ENCODE measurements at places on chromosomes 1 and 21.

DNA sequence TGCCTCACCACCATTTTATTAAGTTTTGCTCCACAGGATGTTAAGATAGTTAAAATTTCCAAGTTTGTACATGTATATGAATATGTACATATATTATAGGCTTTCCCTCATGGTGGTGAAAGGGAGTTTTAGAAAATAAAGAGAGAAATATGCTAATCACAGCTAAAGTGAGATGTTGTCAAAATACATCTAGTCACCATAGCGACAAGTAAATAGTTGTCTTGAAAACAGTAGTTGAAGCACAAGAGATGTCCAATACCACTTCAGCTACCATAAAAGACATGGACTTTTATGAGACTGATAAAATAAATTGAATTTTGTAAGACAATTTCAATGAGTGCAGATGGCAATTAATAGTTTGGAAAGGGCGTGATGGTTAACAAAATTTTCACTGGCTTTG is 1600.0 kb downstream of the BRINP3 start:
- DNase-seq, result no peak

- DNase-seq, result no peak
Observed at GRCh38 chr21:45448810-45449657, 44.1 kb downstream of the COL18A1 start.

DNA sequence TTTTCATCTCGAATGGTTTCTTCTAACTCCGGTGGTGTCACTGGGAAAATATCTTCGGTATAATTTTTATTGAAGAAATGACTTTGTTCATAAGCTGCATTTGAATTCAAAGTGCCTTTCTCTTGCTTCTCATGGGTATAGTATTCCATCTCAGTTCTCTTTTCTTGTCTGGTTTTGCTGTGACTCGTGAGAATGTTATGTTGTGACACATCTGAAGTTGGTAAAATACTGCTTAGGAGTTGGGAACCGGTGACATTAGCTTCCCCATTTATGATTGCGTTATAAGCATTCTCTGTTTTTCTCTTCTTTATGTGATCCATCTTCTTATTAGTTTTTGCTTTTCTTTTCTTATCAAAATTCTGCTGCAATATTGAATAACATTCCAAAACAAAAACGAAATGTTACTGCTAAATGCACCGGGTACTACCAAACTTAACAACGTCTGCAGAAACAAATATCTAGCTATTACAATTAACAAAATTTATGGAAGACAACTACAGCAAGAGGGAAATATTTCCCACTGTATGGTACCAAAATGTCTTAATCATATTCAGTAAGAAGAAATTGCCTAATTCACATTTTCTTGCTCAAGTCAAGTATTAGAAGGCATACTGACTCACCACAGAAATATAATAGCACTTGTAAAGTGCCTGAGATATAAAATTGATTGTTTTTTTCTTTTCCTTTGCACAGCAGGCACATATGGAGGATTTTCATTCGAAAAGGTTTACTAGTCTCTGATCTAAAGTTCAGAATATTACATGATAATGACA is 15.5 kb downstream of the LRIF1 start:
- no peak for DNase-seq

DNA sequence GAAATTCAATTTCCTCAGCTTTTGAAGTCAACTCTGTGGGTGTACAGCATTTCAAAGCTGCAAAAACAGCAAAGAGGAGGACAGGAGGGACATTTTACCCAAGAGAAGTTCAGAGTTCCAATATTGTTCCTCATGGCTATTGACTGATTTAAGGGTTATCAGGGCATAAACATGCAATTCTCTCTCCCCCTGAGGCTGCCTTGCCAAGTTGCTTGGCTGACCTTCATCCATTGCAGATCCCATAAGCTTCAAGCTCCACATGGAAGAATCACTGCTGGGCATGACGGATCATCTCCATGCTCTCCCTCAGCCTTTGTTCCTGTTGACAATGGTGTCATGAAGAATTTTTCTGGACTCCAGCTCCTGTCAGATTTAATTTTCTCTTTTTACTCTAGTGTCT is 115.2 kb upstream of the SERBP1 start:
- no peak for DNase-seq

DNA sequence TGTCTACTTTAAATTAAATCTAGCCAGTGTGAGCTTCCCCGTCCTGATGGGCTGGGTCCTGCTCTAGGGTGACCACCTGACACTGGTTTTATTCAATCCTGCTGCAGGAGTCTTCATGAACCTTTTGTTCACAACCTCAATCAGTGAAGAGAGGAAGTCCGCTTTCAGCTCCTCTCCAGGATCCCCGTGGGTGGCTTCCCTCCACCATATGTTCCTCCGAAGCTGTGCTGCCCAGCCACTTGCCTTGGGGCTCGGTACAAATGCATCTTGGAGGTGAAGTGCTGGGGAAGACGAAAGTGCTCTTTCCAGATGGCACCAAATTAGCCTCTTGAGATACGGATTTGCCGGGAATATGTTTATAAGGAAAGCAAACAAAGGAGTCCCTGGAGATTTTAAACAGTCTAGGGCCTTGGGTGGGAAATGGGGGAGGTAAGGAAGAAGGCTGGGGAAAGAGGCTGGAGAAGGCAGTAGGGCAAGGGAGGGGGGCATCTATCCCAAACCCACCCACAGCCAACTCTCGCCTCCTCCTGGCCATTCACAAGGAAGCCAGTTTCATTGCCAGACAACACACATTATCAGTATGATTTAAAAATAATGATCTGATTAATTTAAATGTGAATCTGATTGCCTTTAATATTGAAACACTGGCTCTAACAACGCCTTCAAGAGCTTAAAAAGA is 430.8 kb downstream of the DISC1 start:
- DNase-seq, result no peak

GRCh38 chr1:115753830-115754229 is 14.7 kb downstream of the CASQ2 start:
- no peak for DNase-seq

DNA sequence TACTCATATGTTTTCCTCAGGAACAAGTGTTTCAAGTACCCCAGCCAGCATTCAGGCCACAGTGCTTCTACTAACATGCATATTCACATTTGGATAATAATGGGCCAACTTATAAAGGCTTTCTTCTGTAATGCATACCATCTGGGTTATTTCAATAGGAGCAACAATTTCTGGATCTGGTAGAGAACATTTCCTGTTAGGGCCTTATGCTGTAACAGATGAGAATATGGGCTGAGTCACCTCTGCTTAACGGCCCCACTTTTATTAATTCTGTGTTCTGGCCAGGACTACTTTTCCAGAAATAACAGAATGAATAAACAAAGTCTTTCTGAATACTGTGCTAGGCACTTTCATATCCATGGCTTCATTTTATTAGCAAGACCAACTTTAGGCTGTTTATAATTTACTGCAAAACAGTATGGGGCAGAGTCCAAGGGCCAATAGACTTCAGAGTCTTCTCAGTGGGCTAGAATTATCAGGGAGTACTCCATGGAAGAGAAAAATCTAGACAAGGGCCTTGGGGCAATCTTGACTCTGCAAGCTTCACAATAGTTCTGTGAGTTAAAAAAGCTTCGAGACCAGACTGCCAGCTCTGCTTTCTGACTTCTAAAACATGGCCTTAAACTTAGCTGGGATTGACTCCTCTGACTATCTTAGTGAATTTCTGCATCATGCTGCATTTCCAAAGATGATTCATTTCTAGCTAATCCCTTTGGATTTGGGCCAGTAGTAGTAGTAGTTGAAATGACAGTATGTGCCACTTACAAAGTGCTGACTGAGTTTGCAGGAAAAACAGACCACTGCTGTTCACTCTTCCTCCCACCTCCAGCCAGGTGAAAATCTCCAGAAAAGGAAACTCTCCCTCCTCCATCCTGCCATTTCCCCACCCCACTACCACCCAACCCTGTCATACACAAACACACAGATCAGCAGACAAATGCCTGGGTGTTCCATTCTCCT is 8.2 kb upstream of the SSX2IP start:
- DNase-seq, result no peak

GRCh38 chr1:160409486-160409885 is 9.1 kb downstream of the VANGL2 start:
- DNase-seq, result no peak

GRCh38 chr1:212181015-212181882 is 104.0 kb upstream of the PPP2R5A start:
- DNase-seq, result no peak

DNA sequence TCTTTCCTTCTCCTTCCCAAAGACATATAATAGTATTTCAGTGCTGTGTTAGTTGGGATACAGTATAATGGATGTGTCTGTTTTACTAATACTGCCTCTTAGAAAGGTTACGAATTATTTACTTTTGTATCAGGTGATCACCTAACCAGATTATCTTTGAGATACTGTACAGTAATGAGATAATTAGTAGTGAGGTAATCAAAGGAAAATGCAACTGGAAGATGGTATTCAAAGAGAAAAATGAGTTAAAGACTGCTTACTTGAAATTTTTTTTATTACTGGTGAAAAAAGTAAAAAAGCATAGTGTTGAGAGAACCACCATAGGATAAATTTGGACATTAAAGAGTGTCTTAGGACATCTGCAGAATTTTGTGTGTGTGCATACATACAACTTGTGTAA is 10.9 kb downstream of the SMG7 start:
- DNase-seq, result no peak

DNA sequence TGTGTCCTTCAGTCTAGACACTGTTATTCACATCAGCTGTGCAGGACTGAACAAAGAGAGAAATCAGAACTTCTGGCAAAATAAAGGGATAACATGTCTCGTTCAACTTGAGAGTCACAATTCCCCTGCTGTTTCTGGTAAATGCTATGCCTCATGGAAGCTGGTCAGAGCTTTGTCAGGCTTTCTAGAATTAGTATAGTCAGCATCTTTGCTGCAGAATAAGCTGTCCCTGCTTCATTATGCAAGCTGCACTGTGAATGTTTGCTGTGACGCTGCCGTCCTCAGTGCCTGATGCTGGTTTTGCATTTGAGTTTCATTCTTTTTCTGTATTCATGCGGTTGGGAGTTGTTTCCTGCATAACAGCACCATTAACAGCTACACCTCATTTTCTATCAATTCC is 96.4 kb upstream of the KCNJ6 start:
- DNase-seq, result no peak

GRCh38 chr1:64030411-64030810 is 173.0 kb upstream of the UBE2U start:
- no peak for DNase-seq

DNA sequence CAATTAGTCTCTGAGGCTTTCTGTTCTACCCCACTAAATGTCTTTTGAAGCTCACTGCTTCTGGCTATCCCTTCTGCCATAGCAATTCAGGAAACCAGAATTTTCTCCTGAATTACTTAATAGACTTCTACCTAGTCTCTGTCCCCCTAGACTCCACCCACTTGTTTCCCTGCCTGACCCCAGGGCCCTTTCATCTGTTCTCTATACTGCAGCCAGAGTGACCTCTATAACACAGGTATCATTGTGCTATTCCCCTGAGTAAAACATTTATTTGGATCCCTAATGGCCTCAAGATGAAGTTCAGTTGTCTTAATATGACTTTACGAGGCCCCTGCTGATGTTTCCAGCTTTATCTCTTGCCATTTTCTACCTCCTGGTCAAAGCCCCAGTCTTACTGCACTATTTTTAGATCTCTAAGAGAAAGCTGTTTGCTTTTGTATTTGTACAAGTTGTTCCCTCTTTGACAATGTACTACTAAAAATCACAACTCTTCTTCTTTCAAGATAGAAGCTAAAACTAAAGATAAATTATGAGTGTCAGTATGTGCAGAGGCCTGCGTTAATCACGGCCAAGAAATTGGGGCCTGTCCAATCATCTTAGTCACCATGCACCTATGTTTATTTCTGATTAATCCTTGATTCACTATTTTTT is 54.5 kb downstream of the ATP1B1 start:
- DNase-seq, result no peak

DNA sequence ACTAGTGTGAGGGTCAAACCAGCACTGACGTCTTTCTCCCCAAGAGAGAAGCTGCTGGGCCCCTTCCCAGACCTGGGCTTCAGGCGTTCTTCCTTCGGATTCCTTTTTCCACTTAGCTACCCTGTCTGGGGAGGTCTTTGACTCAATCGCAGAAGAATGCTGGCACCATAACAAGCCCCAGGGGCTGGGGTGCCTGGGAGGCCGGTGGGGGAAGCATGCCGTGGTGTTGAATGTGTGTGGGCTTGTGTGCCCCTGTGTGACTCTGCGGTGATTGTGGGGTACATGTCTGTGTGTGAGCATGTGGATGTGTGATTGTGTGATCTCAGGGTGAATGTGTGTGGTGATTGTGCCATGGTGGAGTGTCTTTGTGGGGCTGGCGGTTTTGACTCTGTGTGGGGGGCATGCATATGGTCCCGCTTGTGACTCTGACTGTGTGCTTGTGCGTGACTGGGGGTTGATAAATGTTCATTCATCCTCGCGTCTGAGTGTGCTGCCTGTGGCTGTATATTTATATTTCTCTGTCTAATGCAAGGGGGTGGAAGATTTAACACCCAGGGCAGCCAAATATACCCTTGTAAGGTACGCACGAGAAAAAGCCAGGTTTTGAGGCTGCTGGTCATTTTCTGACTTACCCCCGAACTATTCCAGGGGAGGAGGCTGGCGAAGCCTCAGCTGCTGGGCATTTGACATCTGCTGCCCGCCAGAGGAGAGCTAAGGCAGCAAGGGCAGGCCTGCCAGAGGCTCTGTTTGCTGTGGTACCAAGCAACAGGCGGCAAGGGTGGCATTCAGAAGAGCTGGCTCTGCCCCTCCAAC is 1.1 kb upstream of the SYNC start:
- DNase-seq, result no peak

DNA sequence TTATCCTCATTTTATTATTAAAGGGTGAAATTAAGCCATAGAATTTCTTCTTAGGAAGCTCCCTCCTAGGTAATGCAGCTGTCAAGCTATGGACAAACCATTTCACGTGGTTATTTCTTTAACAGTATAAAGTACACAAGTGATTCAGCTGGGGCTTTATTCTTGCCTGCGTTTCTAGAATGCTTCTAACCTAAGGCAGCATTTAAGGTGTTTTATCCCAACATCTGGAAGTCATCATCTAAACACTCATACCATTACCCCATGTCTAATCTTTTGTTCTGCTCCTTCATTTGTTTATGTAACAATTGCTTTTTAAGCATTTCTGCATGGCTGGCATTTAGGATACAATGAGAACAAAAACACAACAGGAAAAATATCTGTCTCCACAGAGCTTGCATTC is 829.2 kb upstream of the ADAMTS5 start:
- DNase-seq, result no peak

GRCh38 chr1:64960731-64961130 is 5.6 kb downstream of the JAK1 start:
- no peak for DNase-seq

DNA sequence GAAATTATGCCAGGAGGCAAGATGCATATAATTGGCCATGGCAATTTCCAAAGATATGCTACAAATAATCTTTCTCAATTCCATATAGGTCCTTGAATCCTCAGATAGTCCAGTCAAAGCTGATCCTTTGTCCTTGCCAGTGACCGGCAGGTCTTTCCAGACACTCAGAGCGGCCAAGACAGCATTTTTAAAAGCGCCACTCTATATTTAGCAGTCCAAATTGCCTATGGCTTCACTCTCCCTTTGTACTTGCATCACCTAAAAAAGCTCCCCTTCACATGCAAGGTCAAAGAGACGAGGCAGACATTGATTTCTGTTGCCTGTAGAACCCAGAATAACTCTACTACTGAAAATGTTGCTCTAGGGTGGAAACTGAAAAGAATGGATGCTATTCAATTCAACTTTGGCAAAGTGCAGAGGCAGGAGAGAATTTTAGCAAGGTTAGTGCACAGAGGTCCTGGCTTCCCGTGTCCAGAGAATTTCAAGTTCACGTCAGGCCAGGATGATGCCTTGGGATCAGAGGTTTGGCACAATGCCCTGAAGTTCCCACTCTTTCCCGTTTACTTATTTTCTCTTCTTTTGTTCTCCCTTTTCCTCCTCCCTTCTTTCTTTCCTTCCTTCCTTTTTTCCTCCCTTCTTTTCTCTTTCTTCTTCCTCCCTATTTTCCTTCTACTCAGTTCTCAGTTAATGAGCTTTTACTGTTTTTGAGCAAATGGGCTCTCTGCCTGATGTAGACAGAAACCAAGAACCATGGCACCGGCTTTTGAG is 108.5 kb downstream of the KCNK1 start:
- DNase-seq, result no peak
